ENCODE measurements at places on chromosomes 2 and 18.

- no peak for DNase-seq
These were observed 281.1 kb downstream of the MBD2 start for GRCh38 chr18:53943326-53943860.

DNA sequence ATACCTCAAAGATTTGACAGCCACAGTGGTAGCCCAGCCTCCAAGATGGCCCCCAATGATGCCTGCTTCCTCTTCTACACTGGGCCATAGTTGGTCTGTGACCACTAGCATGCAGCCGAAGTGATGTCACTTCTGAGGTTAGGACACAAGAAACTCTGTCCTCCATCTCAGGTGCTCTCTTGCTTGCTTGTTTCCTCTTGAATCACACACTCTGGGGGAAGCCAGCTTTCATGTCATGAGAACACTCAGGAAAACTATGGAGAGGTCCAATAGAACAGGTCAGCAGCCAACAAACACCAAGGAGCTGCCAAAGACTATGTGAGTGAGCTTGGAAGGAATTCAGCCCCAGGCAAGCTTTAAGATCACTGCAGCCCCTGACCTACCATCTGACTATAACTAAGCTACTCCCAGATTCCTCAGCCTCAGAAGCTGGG is 3.3 kb upstream of the ADAM17 start:
- DNase-seq = no peak

- DNase-seq = no peak
These were observed 4.6 kb upstream of the DNAJC5G start for GRCh38 chr2:27270670-27271069.

- no peak for DNase-seq
These were observed 269.6 kb downstream of the HAUS1 start for GRCh38 chr18:46373791-46374190.

GRCh38 chr2:205908212-205909183 is 177.5 kb downstream of the INO80D start:
- DNase-seq = no peak

DNA sequence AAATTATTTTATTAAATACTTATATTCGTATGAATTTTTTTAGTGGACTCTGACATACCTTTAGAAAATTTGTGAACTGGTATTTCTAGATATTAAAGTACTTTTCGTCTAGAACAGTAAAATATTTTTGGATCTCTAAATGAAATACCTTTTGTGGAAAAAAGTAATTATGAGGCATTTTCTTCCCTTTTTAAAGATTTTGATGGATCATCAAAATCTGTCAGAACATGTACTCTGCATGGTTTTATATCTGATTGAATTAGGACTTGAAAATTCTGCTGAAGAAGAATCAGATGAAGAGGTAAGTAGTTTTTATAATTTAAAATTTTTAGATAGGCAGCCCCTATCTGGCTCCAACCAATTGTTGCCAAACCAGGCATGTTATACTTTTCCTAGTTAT is 118.8 kb downstream of the UBR3 start:
- no peak for DNase-seq

DNA sequence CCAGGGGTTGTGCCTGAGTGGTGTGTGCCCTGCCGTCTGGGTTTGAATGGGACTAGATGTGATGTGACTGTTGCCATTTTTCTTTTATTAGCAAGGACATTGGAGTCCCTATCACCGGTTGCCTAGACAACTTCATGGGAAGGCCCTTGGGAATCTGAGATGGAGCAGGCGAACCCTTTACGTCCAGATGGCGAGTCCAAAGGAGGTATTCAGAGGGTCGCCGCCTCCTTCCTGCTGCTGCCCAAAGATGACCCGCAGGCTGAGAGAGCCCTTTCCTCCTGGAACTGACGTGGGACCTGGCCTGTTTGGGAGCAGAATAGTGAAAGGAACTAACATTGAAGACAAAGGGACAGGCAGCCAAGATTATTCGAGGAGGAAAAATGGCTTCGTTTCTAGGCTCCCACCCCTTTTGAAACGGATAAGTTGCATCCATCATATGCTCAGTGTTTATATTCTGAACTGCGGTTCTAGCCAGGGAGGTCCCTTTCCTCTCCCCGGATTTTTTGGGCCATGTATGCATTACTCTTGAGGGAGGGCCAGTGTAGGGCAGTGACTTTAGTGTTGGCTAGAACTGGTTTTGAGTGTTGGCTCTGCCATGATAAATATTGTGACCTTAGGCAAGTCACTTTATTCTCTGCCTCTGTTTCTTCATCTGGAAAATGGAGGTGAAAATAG is 673 bp downstream of the CENPO start:
- no peak for DNase-seq

GRCh38 chr2:16537347-16537746 is 128.3 kb downstream of the CYRIA start:
- no peak for DNase-seq

Measured in CD8-positive, alpha-beta memory T cell (primary cell).